CD4-positive, alpha-beta memory T cell (primary cell): ENCODE measurements at places on chromosomes 3 and 15.

DNA sequence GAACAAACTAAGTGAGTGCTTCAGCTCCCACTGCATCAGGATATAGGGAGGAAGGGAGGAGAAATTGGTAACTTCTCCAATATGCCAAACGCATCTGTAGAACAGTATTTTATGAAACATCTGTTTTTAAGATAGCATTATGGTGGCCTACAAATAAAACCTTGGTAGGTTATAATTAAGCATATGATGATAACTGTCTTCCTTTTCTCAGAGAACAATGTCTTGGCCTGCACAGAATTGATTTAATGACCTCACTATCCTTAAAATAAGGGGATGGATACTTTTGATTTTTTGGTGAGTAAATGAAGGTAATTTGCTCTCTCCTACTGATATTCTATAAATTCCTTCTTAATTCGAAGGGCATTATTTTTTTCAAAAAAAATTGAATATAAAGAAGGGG is 451.5 kb upstream of the TGFBR2 start:
- DNase-seq, result no peak

DNA sequence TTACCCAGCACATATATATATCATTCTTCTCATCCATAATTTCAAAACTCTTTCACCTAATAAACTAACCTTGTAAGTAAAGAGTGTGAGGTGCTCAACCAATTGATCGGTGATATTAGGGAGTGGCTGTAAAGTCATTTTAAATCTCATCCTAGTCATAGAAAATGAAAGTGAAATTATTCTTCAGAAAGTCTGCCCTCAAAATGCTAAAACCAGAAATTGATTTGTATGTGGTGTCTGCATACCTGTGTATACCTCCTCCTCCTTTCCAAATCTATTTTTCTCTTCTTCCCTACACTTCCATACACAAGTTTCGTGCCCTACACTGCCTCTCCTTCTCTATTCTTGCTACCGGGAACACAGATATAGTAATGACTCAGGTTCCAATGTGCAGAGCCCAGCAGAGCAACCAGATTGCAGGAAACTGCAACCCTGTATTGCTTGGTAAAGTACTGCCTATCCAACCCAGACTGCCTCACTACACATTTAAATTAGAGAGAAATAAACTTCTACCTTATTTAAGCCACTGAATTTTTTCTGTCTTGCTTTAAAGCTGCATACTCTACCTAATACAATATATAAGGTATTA is 7.4 kb upstream of the TBC1D5 start:
- no peak for DNase-seq

DNA sequence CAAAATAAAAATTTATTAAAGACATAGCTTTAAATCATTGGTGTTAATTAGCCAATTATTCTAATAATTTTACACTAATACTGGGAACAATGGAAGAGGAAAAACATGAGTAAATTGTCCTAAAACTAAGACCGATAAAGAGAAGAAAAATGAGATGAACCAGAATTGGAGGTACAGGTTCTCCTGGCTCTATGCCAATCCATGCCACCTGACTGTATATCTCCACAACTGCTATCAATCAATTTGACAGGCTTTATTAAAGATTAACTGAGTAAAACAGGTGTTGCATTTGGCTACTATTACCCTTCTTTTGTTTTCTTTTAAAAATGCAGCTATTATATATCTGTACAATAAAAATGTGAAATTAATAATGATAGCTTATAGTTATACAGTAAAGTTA is 850.0 kb downstream of the CADM2 start:
- DNase-seq, result no peak

- no peak for DNase-seq
Observed at GRCh38 chr3:46410669-46411068, 3.6 kb downstream of the CCRL2 start.

DNA sequence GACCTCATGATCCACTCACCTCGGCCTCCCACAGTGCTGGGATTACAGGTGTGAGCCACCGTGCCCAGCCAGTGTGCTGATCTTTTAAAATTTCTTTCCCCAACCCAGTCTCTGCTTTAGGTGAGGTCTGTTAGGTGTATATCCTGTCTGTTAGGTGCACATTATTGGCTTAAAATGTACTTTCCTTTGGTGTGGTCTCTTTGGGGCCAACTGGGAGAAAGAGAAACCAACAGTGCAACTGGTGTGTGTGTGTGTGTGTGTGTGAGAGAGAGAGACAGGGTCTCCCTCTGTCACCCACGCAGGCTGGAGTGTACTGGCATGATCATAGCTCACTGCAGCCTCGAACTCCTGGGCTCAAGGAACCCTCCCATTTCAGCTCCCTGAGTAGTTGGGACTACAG is 50.3 kb upstream of the GNB5 start:
- peak; percentile 30 for DNase-seq

- DNase-seq, result no peak
Observed at GRCh38 chr3:175668300-175668699, 809.2 kb downstream of the NAALADL2 start.

DNA sequence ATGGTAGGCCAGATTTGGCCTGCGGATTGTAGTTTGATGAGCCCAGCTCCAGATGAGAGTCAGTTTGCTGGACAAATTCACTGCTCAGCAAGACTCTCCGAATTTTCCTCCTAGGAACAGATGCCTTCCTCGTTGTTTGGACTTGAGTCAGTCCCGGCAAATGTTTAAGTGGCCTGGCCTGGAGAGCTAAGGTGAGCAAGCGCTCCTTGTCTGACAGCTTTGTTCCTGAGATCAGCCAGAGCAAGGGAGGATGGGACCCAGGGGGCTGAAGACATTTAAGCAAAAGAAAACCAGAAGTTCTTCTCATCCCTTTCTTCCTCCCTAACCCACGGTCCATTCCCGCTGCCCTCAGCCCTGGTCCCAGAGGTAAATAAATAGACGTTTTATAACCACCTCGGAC is 40.3 kb downstream of the POLR2M start:
- DNase-seq, result no peak

DNA sequence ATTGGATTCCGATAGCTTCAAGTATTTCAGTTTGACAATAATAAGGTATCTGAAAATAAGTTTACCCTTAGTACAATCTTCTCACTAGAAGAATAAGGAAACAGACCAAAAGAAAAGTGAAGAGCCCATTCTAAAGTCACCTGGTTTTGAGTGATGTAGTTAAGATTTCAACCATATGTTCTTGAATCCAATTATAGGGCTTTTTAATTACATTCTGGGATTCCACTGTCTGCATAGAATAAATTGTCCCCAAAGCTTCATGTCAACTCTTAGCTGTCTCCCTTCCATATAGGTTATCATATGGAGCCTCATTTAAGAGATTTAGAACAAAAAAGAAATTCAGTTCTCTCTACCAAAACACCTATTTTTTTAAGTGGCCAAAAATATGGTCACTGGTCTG is 1158.8 kb downstream of the IGSF11 start:
- DNase-seq, result no peak

DNA sequence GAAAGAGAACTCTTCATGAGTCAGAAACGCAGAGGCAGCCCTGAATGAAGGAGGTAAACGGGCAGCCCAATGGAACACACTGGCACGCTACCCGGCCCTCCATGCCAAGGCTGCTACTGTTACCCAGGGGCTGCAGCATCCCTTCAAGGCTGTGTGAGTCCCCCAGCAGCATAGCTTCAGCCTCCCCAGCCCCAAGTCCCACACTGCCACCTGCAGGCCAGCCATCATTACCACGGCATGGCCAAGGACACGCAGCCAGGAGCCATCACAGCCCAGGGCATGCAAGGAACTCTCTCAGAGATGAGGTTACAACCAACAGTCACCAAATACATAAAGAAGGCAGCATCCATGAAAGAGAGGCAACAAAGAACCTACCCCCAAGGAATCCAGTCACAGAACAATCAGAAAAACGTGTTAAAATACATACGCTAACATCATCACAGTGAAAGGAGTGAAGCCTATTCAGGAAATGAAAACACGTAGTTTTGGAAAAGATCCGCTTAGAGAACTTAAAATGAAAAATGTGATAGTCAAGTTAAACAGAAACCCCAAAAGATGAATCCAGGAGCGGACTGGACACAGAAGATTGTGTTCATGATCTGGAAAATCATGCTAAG is 22.4 kb downstream of the PLA2G4F start:
- no peak for DNase-seq

GRCh38 chr3:152405915-152406802 is 137.4 kb downstream of the MBNL1 start:
- no peak for DNase-seq

- no peak for DNase-seq
Observed at GRCh38 chr3:95226437-95226836, 1163.6 kb downstream of the NSUN3 start.
